Body of pancreas (tissue), 4 donors: ENCODE measurements at places on chromosomes 16 and 17. TPM values are rescaled to one million over a fixed set of nuclear protein-coding genes. Genes with fewer than 3 reads are reported as not detected.

The KRT9 gene
- not detected for total RNA-seq

The SEZ6L2 gene
- 19.2 TPM for total RNA-seq

The PRSS27 gene
- 2.1 TPM for total RNA-seq

The CCL5 gene
- total RNA-seq = 0.66 TPM

The SGSM2 gene
- total RNA-seq = 32.7 TPM

The CPHXL2 gene
- total RNA-seq = not detected

The WNK4 gene
- not detected for total RNA-seq

The ANKRD40 gene
- 27.0 TPM for total RNA-seq

The GPR179 gene
- under 0.01 TPM for total RNA-seq

The ADAP2 gene
- total RNA-seq = 14.8 TPM

The MEIOC gene
- total RNA-seq = not detected

The PER1 gene
- 27.5 TPM for total RNA-seq

The KRT33A gene
- total RNA-seq = not detected

The TBC1D26 gene
- total RNA-seq = not detected

GRCh38 chr17:75842963-75843576 is 1.1 kb downstream of the UNC13D start:
- DNase-seq = no peak

GRCh38 chr17:63676584-63676983 is 23.3 kb downstream of the LIMD2 start:
- no peak for DNase-seq

DNA sequence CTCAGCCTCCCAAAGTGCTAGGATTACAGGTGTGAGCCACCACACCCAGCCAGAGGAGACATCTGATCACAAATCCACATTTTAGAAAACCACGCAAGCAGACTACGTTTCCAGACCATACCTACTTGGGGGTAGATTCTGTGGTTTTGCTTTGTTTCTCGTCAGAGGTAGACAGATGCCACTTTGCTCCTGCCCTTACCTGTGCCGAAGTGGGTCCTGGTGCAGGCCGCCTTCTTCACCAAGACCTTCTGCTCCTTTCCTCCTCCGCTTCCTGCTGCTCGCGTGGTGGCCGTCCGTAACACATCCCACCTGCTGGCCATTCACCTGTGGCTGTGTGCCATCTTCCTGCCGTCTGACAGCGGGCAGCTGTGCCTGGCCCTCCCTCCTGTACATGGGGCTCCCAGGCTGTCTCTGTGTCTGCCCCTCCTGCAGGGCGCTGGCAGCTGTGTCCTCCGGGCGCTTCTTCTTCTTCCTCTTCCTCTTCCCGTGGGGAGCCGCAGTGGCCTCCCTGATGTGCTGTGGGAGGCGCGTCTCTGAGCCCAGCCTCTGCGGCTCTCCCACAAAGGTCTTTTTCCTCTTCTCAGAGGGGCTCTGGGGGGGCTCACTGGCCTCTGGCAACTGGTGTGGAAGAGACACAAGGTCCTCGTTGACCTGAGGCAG is 21.2 kb upstream of the CYTH1 start:
- DNase-seq = no peak

DNA sequence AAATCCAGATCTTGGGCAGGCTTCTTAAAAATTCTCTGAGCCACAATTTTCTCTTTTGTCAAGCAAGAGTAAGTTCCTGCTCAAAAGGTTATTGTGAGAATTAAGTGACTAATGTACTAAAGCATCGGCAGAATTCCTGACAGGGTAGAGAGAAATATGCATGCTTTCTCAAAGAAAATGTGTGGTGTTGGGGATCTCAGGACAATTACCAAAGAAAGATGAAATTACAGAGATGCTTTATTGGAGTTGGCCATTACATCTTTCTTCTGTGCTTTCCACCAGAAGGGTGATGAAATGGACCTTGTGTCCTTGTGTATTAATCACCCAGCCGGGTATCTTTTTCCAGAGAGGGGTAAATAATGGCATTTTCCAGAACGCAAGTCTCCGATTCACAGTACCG is 1.7 kb upstream of the USP43 start:
- DNase-seq = no peak

GRCh38 chr16:54568906-54569807 is 282.6 kb upstream of the IRX3 start:
- no peak for DNase-seq

DNA sequence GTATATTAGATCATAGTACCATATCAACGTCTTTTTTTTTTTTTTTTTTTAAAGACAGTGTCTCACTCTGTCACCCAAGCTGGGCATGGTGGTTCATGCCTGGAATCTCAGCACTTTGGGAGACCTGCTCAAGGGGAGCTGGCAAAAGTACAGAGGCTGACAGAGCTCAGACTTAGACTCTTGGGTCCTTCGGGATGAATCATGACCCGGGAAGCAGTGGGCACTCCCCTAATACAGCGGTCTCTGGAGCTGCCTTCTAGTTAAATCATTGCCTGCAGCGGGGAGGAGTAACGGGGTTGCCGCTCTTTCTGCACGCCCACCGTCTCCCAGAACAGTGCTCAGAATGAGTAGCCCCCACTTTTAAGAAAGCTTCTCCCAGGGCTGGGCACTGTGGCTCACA is 174.4 kb downstream of the CPPED1 start:
- DNase-seq = no peak

DNA sequence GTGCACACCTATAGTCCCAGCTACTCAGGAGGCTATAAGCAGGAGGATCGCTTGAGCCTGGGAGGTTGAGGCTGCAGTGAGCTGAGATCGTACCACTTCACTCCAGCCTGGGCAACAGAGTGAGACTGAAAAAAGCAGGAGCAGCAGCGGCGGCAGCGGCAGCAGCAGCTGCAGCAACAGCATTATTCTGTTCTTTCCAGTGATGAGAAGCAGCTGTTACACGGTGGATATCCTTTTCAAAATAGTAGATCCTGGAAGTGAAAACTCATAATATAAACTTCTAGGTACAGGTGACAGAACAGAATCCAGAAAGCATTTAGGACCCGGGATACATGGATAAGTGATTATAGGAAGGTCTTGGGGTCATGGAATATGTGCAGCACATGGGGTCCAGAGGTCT is 17.8 kb upstream of the HNF1B start:
- no peak for DNase-seq

- DNase-seq = no peak
Observed at GRCh38 chr16:17606460-17606859, 135.7 kb upstream of the XYLT1 start.

GRCh38 chr17:43531955-43532354 is 14.2 kb downstream of the ETV4 start:
- no peak for DNase-seq

GRCh38 chr16:23131931-23132621 is 17.2 kb downstream of the USP31 start:
- no peak for DNase-seq

DNA sequence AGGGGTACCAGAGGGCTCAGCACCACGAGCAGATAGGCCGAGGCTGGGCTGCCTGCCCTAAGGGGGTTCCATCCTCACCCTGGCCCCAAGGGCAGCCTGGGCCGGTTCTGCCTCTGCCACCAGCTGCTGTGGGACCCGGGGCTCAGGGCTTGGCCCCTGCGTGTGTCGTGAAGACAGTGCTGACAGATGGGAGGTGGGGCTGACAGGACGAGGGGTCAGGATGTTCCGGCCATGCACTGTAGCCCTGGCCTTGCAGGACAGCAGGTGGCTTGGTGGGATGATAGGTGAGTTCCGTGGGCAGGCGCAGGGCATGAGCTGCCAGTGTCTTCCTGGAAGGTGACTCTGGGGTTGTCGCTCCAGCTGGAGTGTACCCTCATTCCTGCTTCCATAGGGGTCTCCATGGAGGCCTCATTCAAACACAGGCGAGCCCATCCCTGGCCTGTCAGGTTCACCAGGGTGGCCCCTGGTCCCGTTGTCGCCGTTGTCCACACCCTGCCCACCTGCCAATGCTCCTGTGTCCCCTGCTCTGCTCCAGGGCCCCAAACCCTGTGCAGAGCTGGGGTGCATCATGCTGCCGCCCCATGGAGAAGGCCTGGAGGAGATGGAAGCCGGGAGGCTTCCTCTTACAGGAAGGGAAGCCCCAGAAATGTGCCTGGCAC is 57.2 kb downstream of the WDR45B start:
- DNase-seq = no peak

DNA sequence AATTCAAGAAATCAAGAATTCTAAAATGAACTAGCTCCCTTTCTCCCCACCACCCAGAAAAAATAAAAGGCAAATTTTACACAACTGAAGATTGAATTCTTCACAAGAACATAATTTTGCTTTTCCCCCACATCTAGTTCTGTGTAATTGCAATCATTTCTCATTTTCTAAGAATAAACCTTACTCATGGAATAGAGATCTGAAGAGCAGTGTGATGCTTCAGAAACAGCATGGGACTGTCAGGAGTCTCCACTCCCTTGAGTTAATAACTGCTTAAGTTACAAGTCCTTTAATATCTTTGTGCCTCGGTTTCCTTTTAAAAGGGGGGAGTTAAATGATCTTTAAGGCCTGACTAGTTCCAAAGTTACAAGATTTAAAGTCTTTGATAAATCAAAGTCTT is 53.7 kb downstream of the CACNG1 start:
- no peak for DNase-seq

GRCh38 chr17:16934133-16934795 is 37.7 kb downstream of the TNFRSF13B start:
- no peak for DNase-seq

GRCh38 chr17:17379197-17379991 is 76.2 kb downstream of the NT5M start:
- peak; percentile 59 for DNase-seq

DNA sequence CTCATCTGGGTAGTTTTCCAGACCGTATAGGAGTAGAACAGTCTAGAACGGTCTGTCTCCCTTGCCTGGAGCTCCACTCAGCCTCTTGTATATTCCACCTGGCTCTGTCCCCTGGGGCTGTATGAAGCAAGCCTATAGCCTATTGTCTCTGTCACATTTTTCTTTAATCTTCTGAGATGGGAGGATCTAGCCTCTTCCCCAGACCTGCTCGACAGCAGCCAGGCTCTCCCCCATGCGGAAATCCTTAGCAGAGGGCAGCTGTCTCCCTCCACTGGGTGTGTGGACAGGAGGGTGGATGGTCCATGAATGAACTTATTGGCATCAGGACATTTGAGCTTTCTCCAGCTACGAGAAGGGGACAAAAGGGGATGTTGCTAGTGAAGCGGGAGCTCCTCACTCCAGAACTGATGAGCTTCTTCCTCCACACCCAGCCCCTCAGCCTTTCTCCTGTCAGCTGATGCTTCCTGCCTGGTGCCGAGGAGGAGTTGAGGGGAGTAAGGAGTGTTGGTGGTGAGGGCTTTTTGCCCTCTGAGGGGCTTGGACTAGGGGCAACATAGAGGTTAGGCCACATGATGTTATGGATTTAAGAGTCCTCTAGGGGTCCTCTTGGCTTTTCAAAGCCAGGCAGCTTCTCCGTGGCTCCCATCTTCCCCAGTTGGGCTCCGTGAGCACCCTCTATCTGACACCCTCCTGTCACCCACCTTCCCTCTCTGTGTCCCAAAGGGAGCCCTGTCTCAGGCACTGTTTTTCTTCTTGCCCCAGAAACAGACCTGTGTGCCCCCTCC is 28.0 kb downstream of the ARHGAP23 start:
- no peak for DNase-seq

GRCh38 chr16:22318690-22319358 is 21.6 kb downstream of the POLR3E start:
- no peak for DNase-seq

GRCh38 chr17:57890857-57891232 is 41.0 kb upstream of the MRPS23 start:
- DNase-seq = peak; percentile 59

- DNase-seq = no peak
Observed at GRCh38 chr17:4946312-4946976, 1.9 kb downstream of the PFN1 start.

DNA sequence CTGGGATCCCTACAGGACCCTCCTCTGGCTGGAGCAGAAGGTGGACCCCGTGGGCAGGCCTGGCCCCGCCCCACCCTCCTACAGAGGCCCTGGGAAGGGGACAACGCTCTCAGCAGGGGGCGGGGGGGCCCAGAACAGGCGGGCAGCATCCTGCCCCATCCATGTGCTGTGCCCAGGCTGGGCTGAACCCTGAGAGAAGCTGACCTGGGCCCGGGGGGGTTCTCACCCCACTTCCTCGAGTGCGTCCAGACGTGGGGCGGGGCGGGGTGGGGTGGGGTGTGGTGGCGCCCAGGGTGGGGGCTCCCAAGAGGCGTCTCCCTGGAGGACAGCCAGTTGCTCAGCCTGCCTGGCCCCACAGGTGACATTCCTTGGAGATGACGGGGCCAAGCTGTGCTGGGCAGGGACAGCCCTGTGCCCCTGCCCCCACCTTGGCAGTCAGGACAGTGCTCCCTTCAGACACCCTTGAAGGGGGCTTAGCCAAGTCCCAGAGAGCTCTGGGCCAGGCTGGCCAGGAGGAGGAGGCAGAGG is 390 bp upstream of the UNC13D start:
- DNase-seq = peak; percentile 91

DNA sequence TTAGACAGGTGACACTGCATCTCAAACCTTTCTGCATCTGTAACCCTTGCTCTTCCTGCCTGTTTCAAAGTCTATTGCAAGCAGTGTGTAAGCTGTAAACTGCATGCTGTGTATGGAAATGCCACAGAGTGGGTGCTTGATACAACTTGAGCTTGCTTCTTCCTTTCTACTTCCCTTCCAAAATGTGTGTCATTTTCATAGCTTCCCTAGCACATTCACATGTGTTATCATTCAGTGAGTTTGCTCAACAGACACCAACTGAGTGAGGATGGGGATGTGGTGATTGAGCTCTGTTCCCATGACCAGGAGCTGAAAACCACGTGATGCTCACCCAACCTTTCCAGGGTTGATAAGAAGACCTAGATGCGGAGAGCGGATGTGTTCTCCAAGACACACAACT is 111.1 kb downstream of the VAT1L start:
- no peak for DNase-seq
